ENCODE measurements at places on chromosomes 16 and 17. TPM values are rescaled to one million over a fixed set of nuclear protein-coding genes. Genes with fewer than 3 reads are reported as not detected.

PMFBP1 gene
- polyA plus RNA-seq: 2.4 TPM

- no peak for DNase-seq
Measured at GRCh38 chr16:49023050-49023449, 258.6 kb downstream of the CBLN1 start.

GRCh38 chr16:63195336-63195735, 1159.1 kb upstream of the CDH8 start:
- no peak for DNase-seq

SOCS1 gene
- 2.6 TPM for polyA plus RNA-seq

- no peak for DNase-seq
Measured at GRCh38 chr17:61574542-61575351, 16.3 kb downstream of the NACA2 start.

- no peak for DNase-seq
Measured at GRCh38 chr16:18782697-18783429, 7.3 kb downstream of the RPS15A start.

FA2H gene
- polyA plus RNA-seq: not detected

GPR139 gene
- not detected for polyA plus RNA-seq

CTRB2 gene
- polyA plus RNA-seq: not detected

KRT222 gene
- polyA plus RNA-seq: not detected
